ENCODE measurements at places on chromosomes 12 and 14.

- DNase-seq = no peak
Measured at GRCh38 chr12:109613649-109614455, 40.3 kb downstream of the MVK start.

DNA sequence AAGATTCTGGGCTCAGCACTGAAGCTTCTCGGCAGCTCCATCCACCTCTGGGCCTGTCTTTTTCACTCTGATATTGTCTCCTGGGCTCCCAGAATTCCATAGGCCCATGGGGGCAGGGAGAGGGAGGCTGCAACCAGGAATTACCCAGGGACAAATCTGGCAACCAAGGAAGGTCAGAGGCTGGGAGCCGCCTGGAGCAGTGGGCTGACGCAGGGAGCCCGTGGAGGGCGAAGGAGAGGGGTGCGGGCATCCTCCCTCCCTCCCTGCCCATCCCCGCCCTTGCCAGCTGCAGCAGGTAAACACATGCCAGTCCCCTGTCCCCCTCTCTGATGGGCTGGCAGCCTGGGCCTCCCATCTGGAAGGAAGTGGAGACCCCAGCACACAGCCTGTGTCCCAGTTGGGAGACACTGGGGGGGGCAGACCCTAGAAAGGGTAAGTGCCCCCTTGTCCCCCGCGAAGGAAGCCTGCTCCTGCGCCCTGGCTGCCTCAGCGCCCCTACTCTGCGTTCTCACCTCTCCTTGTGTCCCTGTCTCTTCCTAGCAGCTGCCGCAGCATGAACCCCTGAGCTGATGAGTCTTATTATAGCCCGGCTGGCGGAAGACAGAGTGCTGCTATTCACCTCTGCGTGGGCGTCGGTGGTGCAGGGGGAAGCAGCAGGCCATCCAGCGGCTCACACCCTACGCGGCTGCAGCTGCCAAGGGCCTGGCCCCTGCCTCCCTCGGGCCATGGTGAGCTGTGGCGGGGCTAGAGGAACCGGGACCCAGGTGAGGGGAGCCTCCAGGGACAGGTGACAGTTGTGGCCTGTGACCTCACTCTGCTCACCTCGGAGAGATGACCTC, 6.7 kb downstream of the LRTM2 start:
- DNase-seq = no peak

DNA sequence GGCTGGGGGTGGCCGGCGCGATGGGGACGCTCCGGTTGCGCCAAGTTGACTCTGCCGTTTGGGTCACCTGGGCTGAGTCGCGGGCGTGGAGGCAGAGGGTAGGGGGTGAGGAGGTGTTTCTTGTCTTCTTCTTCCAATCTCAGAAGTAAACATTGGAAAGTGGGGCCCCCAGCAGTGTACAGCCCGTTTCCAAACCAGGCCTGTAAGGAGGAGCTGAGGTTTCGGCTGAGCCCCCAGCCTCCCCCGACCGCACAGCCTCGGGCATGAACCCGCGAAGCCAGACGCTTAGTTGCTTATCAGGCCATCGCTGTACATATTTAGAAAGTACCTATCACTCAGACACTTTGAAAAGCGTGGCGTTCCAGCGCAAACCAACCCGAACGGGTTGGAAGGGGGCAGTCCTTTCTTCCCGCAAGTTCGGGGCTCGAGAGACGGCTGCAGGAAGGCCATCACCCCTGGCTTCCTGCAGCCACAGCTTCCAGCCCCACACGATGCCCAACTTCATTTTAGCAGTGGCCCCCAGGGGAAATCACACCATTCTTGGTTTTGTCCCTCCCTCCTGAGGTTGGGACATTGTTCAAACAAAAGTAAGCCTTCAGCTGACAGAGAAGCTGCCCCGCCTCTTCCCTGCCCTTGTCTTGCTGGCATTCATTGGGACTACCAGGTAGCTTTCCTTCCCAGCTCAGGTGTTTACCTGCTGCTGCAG, 164.1 kb downstream of the ZFP36L1 start:
- DNase-seq = no peak

GRCh38 chr14:101499080-101499479, 62.2 kb upstream of the DIO3 start:
- DNase-seq = no peak

DNA sequence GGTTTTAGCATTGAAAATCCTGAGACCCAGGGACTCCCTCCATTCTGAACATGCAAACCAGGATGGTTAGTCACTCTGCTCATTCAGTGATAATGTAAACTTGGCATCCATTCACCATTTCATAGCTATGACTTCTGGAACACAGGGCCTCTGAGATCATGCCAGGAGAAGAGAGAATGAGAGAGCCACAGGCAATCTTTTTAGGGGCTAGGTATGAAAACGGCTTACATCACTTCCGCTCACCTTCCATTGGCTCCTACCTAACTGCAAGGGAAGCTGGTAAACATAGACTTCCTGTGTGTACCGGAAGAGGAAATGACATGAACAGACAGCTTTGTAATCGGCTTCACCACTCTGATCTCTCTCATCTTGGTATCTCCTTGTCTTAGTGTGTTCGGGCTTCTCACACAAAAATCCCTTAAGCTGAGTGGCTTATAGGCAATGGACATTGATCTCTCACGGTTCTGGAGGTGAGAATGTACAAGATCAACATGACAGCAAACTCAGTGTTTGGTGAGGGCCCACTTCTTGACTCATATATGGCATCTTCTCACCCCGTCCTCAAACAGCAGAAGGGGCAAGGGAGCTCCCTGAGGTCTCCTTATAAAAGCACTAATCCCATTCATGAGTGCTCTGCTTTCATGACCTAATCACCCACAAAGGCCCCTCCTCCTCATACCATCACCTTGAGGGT, 465.9 kb upstream of the TBX3 start:
- peak; percentile 21 for DNase-seq

- no peak for DNase-seq
Measured at GRCh38 chr14:98963610-98964009, 308.4 kb downstream of the BCL11B start.

DNA sequence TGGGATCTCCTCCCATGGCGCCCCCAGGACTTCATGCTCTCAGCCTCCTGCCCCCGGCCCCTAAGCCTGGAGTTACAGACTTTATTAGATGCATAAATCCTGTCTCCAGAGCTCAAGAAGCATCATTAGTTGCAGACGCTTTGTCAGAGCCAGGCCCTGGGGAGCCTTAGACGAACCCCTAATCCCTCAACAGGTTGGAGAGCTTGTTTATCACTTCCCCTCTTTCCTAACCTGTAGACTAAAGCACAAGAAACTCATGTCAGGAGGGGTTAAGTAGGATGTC, 260 bp upstream of the NPFF start:
- no peak for DNase-seq

Data from brain microvascular endothelial cell (primary cell).